ENCODE measurements at places on chromosomes 7 and 10.

- DNase-seq: no peak
Observed at GRCh38 chr7:20229646-20230500, 12.7 kb upstream of the MACC1 start.

- DNase-seq: no peak
Observed at GRCh38 chr10:103877861-103878260, 22.5 kb upstream of the SH3PXD2A start.

GRCh38 chr7:3861941-3862340, 560.9 kb downstream of the SDK1 start:
- no peak for DNase-seq

DNA sequence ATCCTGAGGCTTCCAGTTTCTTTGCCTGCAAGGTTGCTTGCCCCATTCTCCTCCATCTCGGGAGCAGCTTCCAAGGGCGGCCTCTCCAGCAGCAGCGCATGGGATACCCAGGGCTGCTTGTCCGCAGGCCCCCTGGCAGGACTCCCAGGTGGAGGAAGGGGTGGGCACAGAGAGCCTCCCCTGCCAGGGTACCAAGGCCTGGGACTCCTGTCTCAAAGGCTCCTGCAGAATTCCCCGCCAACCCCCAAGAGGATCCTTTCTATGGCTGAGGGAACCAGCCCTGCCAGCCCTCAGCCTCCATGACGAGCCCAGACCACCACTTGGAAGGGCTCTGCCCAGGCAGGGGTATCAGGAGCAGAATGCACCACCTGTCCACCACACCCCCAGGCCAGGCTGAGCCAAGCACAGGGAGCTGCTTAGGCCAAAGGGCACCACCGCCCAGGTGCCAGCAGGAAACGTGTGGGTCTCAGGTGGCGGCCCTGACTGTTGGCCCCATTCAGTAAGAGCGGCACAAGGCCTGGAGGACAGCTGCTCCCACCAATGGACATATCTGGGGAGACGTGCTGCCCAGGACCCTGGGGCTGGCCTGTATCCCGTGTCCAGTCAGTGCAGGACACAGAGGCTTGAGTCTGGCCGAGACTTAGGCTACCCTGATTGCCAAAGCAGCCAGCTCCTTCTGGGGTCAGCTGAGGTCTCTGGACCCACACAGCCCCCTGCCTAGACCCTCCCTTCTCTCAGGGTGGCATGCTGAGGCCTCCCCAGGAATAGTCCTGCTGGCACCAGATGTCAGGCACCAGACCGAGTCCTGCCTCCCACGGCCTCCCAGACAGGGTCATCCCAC, 33.8 kb upstream of the INPP5A start:
- DNase-seq: no peak

GRCh38 chr7:100983451-100984187, 14.3 kb downstream of the MUC12 start:
- DNase-seq: no peak

DNA sequence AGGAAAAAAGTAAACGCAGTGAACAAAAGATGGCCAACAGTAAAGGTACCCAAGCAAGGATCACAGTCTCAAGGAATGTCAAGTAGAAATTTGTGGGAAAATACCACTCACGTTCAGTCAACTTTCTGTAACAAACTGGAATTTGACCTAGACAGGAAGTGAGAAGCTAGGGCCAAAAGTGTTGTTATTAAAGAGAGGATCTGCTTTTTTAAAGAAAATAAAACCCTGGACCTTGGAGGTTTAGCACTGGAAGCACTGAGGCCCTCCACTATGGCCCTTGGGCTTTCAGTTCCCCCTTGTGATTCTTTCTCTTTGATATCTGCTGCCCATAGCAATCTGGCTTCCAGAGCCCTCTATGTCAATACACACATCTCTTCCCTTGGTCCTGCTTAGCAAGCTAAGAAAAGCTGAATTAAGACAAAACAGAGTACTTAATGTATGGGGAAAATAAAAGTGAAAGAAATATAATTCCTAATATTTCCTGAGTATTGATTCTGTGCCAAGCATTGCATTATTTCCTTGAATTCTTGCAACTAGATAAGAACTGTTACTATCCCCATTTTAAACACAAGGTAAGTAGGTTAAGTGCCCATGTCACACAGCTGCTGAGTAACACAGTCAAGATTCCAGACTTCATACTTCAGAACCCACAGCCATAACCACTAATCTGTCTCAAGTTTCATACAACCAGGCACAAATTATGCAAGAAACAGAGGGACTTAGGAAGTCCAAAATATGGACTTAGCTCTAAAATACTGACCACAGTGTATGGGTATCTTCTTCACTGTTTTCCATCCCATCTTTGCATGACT, 2.6 kb upstream of the ZNF438 start:
- DNase-seq: no peak

DNA sequence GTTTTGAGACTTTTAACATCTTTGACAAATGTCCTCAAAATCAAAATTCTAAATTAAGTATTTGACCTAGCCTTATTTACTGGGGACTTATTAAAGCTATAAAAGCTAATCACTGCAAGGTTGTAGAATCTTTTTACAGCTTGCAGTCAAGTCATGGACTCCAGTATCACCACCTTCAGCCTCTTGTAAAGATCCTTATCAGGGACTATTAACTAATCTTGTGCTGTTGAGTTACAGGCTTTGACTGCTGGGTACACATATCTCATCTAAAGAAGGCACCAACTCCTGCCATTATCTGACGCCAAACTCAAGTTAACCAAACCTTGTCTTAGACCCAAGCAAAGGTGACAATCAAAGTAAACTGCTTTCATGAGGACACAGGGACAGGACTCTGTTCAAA, 621.0 kb upstream of the IGFBP3 start:
- DNase-seq: no peak

DNA sequence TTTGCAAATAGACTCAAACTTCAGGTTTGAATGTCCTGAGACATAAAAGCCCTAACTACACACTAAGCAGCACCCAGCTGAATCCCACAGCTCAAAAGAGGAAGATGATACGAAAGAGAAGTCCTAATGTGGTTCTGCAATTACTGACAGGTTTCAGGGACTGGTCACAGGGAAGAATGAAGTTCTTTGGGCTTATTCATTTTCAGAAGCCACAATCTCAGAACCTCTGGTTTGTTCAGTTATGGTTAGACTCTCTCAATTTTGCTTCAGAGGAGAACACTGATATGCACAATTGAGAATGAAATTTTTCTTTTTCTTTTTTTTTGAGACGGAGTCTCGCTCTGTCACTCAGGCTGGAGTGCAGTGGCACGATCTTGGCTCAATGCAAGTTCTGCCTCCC, 94.6 kb upstream of the FAM180A start:
- no peak for DNase-seq

All from stimulated activated CD4-positive, alpha-beta T cell treated with anti-CD3 and anti-CD28 coated beads, TNF-alpha, amount 100 ng/mL, for 48 hours (primary cell).